AG08396 (cell line): ENCODE measurements at places on chromosomes 16 and 17.

- peak; percentile 72 for DNase-seq
These were observed 117.4 kb downstream of the HIC1 start for GRCh38 chr17:2172077-2172851.

- no peak for DNase-seq
These were observed at the start of gene PHLPP2 for GRCh38 chr16:71724320-71724751. Gene PHLPP2, minus strand, starts transcription at chr16:71724701. Its CDS starts 9,906 bp downstream, at chr16:71714795.

- DNase-seq = no peak
These were observed 115.4 kb downstream of the SALL1 start for GRCh38 chr16:51035711-51036110.

GRCh38 chr16:74320707-74321106 is 24.1 kb downstream of the PSMD7 start:
- no peak for DNase-seq

GRCh38 chr17:39277110-39277509 is 51.4 kb upstream of the STAC2 start:
- DNase-seq = no peak

- no peak for DNase-seq
These were observed 43.8 kb downstream of the COX10 start for GRCh38 chr17:14113137-14113536.

GRCh38 chr16:86618431-86619238 is 40.3 kb downstream of the FOXL1 start:
- peak; percentile 75 for DNase-seq

- DNase-seq = no peak
These were observed 6.6 kb downstream of the KRABD2 start for GRCh38 chr17:8369944-8370343.

DNA sequence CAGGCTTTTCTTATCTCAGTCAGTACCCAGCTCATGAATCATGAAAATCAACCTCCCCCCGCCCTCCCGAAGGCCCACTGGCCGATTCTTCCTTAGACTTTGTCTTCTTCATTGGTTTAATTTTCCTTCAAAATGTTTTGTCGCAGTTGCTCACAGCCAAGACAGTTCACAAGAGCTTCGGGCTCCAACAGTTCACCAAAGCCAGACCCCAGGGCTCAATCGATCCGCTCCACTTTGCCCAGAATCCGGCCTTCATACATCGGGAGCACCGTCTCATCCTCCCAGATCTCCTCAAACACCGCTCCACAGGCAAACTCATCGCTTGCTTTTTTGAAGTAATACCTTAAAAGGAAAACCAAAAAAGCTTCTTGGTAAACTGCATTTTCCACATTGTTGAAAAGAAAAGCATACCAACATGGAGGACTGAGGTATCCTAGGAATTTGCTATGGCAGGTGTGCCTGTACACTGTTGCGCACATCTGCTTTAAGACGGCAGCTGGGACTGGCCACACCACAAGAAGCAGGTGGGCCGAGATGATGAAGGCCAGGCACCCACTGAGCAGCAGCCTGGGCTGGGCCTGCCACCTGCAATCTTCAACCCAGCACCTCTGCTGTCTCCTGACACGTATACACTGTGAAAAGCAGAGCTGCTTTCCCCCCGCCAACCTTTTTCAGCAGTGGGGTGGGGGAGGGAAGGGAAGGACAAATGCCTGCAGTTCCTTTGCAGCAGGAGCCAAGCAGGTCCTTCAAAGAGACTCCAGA is 31.5 kb downstream of the AXIN2 start:
- DNase-seq = no peak

- no peak for DNase-seq
These were observed 6.8 kb downstream of the CIBAR2 start for GRCh38 chr16:85105475-85105874.

DNA sequence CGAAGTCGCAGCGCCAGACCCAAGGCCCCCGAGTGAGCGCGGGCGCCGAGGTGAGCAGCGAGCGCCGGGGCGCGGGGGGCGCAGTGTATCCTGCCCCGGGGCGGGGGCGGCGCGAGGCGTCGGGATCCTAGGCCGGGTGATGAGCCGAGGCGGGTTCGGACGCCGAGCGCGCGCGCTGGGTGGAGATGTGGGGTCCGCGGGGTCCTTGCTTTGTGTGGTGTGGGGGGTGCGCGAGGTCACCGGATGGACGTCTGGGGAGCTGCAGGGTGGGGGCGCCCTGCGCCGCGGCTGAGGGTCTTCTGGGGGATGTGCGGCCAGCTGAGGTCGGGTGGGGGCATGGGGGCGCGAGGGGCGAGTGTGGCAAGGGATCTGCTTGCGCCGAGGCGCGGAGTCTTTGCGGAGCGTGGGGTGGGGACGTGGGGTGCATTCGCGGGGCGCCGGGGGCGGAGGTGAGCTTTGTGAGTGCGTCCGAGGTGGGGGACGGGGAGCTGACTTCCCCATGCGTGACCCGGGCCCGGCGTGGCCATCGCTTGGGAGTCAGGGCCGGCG is 560 bp downstream of the RAI1 start:
- DNase-seq = no peak

GRCh38 chr17:39365242-39365641 is 36.2 kb downstream of the FBXL20 start:
- peak; percentile 44 for DNase-seq

DNA sequence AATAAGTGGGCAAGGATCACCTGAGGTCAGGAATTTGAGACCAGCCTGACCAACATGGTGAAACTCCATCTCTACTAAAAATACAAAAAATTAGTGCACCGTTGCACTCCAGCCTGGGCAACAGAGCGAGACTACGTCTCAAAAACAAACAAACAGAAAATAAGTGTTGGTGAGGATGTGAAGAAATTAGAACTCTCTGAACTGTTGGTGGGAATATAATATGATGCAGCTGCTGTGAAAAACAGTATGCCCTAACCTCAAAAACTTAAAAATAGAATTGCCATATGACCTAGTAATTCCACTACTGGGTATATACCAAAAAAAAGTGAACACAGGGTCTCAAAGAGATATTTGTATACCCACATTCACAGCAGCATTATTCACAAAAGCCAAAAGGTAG is 26.1 kb downstream of the GLG1 start:
- DNase-seq = no peak
